AG08396 (cell line): ENCODE measurements at places on chromosomes 13 and 19.

GRCh38 chr13:97307882-97308624 lies 85.9 kb downstream of the MBNL2 start:
- DNase-seq: no peak

DNA sequence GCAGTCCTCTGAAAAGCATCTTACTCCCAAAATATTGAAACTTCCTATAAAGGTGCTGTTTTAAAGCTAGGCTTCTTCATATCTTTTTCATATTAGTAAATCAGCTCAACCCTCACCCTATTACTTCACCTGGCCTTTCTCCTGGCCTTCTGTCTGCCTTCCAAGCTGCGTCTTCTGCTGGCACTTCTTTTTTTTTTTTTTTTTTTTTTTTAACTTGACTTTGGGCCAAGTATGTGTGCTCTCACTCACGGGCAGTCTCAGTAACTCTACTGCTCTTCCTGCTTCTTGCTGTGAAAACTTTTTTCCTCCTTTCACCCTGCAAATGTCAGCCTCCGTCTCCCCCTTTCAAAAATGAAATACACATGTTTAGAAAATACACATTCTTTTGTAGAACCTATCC lies 41.2 kb upstream of the KCTD4 start:
- peak; percentile 46 for DNase-seq

- no peak for DNase-seq
Observed at GRCh38 chr13:33175991-33176390, 109.6 kb downstream of the STARD13 start.

DNA sequence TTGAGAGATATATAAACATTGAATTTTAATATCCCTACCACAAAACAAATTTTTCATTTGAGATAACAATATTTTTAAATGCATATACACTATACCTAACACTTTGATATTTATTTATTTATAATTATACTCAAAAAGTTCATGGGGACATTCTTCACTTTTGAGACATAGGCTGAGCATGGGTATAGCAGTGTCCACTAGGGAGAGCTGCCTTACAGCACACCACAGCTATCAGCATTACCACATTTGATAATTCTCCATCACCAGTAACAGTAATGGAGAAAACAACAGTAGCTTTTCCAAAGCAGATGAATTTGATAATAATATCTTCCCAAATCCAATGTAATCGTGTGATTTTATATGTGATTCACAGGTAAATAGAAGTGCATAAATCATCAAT lies 626.1 kb downstream of the DACH1 start:
- DNase-seq: no peak

GRCh38 chr13:51638216-51638871 lies 54.1 kb downstream of the WDFY2 start:
- no peak for DNase-seq

- DNase-seq: no peak
Observed at GRCh38 chr19:2807379-2808128, 12.1 kb upstream of the ZNF554 start.

- peak; percentile 79 for DNase-seq
Observed at GRCh38 chr13:35771898-35772297, 295.4 kb upstream of the MAB21L1 start.

- DNase-seq: no peak
Observed at GRCh38 chr13:97515643-97516042, 81.7 kb downstream of the RAP2A start.

GRCh38 chr13:20156702-20157101 lies 4.2 kb downstream of the GJA3 start:
- DNase-seq: no peak

DNA sequence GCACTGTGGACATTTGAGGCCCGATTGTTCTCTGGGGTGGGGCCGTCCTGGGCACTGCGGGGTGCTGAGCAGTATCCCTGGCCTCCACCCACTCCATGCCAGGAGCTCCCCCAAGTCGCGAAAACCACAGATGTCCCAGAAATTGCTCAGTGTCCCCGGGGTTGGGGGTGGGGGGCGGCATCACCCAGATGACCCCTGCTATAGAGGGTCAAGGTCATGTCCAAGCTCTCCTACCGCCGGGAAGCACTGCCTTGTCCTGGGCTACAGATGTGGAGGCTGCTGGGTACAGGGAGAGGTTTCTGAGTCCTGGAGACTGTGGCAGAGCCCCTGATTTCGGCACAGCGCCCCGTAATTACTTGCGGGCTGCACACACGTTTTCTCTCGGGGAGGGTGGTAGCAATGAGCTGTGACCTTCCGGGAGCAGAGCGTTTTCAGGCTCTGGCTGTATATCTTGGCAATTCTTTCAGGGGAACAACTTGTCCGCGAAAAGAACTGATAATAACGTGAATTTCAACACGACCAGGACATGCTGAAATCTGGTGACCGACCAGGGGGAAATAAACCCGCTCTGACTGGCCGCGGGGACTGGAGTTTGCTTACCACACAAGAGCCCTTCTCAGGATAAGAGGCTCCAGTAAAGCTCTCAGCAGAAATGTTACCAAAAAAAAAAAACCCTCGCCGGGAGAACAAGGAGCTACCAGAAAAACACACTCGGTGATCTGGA lies 68.1 kb downstream of the GNG7 start:
- no peak for DNase-seq

- no peak for DNase-seq
Observed at GRCh38 chr13:100859861-100860260, 185.3 kb upstream of the TMTC4 start.

DNA sequence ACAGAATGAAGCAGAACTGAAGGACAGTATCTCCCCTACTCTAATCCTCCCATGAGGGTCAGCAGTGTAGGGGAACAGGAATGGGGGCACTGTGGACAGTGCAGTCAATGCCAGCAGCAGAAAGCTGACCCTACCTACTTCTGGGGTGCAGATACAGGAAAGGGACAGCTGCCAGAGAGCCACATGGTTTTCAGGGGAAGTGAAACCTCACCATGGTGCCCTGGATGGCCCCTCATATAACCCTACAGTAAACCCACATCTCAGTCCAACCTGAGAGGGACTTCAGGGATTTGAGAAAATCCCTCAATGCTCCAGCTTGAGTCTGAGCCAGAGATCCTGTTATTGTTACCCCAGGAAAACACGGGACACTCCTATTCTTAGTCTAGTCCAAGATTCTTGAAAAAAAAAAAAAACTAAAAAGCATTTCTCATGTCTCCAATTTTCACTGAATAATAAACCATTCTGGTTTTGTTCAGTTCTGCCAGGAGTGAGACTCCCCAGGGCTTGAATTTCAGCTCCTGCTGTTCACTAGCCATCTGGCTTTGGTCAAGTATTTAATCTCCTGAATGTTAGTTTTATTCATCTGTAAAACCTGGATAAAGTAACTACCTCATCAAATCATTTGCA lies 511.6 kb upstream of the ARGLU1 start:
- no peak for DNase-seq

- DNase-seq: no peak
Observed at GRCh38 chr13:46720189-46720588, 76.8 kb downstream of the ESD start.

DNA sequence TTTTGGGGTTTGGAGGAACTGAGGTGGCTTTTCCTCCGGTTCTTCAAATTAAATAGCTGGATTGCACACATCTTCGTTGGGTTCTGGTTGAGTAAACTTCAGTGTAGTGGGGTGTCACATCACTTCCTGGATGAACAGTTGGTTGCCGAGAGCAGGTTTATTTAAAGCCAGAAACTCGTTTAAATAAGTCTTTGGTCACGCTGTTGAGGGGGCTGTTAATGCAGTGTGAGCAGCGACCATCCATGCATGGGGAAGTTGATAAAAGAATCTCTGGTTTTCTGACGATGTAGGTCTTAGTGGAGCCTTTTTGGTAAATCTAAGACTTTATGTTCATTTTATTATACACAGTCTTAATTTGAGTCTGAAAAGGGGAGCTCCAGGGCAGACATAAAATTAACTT lies 351.2 kb upstream of the ARGLU1 start:
- DNase-seq: no peak

GRCh38 chr19:12721656-12722565 lies 1.8 kb downstream of the TNPO2 start:
- DNase-seq: peak; percentile 87

DNA sequence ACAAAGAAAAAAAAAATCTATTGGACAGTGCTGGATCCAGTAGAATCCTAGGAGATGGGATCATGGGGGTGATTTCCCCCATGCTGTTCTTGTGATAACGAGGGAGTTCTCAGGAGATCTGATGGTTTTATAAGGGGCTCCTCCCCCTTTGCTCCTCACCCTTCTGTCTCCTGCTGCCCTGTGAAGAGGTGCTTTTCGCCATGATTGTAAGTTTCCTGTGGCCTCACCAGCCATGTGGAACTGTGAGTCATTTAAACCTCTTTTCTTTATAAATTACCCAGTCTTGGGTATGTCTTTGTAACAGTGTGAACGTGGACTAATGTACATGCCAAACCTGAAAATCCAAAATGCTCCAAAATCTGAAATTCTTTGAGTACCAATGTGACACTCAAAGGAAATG lies 45.5 kb downstream of the ARHGEF7 start:
- DNase-seq: no peak

DNA sequence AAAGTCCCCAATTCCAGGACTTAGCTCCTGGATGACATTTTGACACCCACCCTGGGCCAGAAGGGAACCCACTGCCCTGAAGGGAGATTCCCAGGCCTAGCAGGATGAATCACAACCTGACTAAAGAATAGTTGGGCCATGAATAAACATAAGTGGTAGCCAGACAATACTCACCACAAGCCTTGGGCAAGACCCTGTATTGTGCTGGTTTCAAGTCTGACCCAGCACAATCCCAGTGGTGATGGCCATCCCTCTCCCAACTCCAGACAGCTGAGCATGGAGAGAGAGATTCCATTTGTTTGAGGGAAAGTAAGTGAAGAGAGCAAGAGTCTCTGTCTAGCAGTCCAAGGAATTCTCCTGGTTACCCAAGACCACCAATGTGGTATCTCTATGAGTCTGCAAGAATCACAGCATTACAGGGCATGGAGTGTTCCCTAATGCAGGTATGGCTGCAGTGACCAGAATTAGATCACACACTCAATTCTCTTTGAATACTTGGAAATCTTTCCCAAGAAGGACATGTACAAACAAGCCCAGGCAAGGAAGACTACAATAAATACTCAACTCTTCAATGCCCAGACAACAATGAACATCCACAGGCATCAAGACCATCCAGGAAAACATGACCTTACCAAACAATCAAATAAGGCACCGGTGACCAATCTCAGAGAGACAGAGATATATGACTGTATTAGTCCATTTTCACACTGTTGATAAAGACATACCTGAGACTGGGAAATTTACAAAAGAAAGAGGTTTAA lies 158.0 kb downstream of the VWA8 start:
- DNase-seq: peak; percentile 10

GRCh38 chr13:71524245-71524612 lies 342.8 kb downstream of the DACH1 start:
- DNase-seq: no peak

DNA sequence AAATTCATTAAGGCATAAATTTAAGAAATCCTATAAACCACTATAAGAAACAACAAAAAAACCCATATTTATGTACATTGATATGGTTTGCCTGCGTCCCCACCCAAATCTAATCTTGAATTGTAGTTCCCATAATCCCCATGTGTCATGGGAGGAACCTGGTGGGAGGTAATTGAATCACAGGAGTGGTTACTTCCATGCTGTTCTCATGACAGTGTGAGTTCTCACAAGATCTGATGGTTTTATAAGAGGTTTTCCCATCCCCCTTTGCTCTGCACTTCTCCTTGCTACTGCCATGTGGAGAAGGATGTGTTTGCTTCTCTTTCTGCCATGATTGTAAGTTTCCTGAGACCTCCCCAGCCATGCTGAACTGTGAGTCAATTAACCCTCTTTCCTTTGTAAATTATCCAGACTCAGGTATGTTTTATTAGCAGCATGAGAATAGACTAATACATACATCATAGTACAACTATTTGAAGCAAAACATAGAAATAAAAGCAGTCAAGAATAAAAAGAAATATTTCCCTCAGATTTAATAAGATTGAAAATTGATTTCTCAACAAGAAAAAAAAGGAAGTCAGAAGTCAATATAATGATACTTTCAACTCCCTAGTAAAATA lies 209.0 kb upstream of the GPC6 start:
- no peak for DNase-seq

DNA sequence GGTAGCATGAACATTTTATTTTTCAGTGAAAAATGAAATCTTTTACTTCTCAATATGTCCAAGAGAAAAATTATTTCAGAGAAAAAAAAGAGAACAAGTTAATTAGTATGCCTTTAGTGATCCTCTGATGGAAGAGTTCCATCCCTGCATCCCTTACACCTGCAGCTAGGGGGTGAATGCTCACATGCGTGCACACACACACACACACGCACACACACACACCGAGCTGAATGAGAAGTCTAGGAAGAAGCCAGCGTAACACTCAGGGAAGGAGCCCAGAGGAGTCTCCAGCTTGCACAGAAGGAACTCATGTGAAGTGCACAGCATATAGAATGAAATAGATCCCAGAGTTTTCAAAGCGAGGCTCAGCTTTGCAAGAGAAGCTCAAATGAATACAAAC lies 510.5 kb downstream of the IRS2 start:
- no peak for DNase-seq

- no peak for DNase-seq
Observed at GRCh38 chr13:98925949-98926348, 51.9 kb downstream of the DOCK9 start.
